ENCODE measurements at places on chromosomes 11 and 22.

- no peaks in the 10 kb centered on the region for H3K36me3 ChIP-seq
- no peaks in the 10 kb centered on the region for H3K4me1 ChIP-seq
- DNase-seq = no peak
- H3K27ac ChIP-seq = no peak overlapping the region
- H3K4me3 ChIP-seq = no peak overlapping the region
Measured at GRCh38 chr11:102527684-102528083, 2.9 kb downstream of the MMP7 start.

GRCh38 chr11:57491371-57492061 lies 24.0 kb downstream of the SLC43A1 start:
- peaks cover 4% of the 10 kb centered on the region for H3K36me3 ChIP-seq
- peak; percentile 32 for DNase-seq
- no peaks in the 10 kb centered on the region for H3K27me3 ChIP-seq
- no peaks in the 10 kb centered on the region for H3K4me1 ChIP-seq
- H3K27ac ChIP-seq = no peak overlapping the region
- no peak overlapping the region for H3K4me3 ChIP-seq

- no peaks in the 10 kb centered on the region for H3K4me1 ChIP-seq
- H3K36me3 ChIP-seq = no peaks in the 10 kb centered on the region
- no peak for DNase-seq
Measured at GRCh38 chr11:14916403-14916802, 24.4 kb upstream of the CYP2R1 start.

DNA sequence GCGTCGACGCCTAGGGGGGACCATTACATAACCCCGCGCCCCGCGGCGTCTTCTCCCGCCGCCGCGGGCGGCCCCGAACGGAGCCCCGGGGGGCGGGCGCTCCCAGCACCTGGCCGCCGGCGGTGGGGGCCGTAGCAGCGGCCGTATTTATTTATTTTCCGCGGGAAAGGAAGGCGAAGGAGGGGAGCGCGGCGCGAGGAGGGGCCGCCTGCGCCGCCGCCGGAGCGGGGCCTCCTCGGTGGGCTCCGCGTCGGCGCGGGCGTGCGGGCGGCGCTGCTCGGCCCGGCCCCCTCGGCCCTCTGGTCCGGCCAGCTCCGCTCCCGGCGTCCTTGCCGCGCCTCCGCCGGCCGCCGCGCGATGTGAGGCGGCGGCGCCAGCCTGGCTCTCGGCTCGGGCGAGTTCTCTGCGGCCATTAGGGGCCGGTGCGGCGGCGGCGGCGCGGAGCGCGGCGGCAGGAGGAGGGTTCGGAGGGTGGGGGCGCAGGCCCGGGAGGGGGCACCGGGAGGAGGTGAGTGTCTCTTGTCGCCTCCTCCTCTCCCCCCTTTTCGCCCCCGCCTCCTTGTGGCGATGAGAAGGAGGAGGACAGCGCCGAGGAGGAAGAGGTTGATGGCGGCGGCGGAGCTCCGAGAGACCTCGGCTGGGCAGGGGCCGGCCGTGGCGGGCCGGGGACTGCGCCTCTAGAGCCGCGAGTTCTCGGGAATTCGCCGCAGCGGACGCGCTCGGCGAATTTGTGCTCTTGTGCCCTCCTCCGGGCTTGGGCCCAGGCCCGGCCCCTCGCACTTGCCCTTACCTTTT lies at the start of gene EP300:
EP300 (plus strand) TSS at position 570 of the 795 bp plus-strand sequence. CDS start 413 bp downstream, outside the sequence.
- H3K36me3 ChIP-seq = no peaks in the 10 kb centered on the region
- H3K27ac ChIP-seq = peak within 1 kb of the TSS; percentile 93
- peak; percentile 83 for DNase-seq

DNA sequence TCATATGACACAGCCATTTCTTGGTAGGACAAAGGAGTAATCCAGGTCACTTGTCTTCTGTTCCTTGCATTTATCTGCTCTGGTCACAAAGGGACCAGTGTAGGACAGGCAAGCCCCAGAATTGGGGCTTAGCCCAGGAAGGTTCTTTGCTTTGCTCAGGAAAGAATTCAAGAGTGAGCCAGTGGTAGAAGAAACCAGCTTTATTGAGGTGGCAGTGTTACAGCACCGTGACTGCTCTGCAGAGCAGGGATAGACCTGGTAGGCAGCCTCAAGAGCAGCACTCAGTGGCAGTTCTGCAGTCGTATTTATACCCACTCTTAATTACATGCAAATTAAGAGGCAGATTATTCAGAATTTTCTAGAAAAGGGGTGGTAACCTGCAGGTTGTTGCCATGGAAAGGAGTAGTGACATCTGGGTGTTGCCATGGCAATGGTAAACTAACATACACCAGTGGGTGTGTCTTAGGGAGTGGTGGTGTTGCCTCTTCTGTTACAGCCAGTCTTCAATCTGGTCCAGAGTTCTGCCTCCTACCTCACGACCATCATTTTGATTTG lies 84.9 kb upstream of the RAB1B start:
- H3K27ac ChIP-seq = no peak overlapping the region
- no peak for DNase-seq
- H3K36me3 ChIP-seq = no peaks in the 10 kb centered on the region
- peaks cover 13% of the 10 kb centered on the region for H3K4me1 ChIP-seq
- no peaks in the 10 kb centered on the region for H3K27me3 ChIP-seq
